ENCODE measurements at places on chromosomes 16 and 17.

GRCh38 chr17:48568499-48569239 lies 9.5 kb downstream of the HOXB4 start:
- DNase-seq: no peak

DNA sequence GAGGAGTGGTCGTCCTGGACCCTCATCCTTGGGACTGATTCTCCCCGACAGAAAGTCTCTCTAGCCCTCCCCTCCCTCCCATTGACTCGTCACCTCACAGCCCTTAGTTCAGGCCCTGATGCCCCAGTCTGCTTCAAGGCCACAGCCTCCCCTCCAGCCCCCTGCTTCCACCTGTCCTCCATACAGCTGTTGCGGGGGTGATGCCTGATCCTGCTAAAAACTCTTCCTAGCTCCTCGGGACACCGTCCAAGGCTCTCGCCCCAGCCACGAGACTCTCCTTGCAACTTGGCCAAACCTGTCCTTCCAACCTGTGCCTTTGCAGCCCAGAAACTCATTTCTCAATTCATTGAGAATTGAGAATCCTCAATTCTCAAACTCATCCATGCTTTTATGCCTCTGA lies 6.8 kb downstream of the STAC2 start:
- DNase-seq: no peak

GRCh38 chr16:17557480-17557879 lies 86.7 kb upstream of the XYLT1 start:
- DNase-seq: no peak

GRCh38 chr17:8055851-8056231 lies 17.0 kb downstream of the ALOX15B start:
- no peak for DNase-seq

GRCh38 chr16:11624205-11624604 lies 37.5 kb upstream of the LITAF start:
- no peak for DNase-seq

GRCh38 chr17:802901-803881 lies 21.0 kb downstream of the MRM3 start:
- no peak for DNase-seq

DNA sequence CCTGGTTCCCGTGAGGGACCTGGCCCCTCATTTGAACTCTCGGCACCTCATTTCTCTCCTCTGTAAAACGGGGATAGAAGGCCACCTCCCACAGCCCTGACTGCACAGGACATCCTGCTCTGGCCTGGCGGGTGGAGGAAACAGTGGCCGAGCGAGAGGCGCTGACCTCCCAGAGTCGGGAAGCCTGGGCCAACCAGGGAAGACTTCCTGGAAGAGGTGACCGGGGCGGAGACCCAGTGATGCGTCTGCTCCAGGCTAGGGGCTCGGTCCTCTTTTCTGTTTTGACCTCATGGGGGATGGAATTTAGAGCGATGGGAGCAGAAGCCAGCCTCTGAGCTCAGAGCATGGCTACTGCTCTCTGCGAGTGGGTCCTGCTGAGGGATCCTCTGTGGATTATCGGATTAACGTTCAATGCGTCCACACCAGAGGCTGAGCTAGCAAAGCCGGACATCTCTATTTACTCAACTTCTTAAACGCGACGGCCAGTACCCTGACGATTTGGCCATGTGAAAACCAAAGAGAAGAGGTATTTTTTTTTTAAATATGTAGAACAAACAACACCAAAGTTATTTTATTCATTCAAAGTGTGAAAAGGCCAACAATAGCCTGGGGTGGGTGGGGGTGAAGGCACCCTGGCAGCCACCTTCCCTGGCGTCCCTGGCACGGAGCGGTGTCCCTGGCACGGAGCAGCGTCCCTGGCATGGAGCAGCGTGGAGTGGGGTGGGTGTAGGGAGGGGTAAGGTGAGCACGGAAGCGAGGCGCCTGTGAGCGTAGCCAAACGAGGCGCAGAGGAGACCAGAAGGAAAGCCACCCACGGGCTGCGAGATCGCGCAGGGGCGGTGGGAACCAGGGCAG lies 9.2 kb upstream of the MSLN start:
- no peak for DNase-seq

DNA sequence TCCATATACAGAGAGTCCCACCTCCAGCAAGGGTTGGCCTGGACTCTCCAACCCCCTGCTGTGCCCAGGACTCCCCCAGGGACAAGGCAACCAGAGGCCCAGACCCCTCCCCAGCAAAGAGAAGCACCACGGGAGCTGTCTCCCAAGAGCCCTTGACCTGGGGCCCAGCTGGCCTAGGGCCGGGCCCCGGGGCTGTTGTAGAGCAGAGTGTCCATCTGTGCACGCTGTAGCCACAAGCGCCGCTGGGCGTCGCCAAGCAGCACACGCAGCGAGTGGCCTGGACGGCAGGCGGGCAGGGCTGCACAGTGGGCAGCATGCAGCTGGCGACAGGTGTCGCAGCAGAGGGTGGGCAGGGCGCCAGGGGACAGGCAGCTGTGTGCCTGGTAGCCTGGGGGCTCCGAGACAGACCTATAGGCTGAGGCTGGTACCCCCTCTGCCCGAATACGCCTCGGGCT lies 4.3 kb downstream of the SPATA2L start:
- no peak for DNase-seq

DNA sequence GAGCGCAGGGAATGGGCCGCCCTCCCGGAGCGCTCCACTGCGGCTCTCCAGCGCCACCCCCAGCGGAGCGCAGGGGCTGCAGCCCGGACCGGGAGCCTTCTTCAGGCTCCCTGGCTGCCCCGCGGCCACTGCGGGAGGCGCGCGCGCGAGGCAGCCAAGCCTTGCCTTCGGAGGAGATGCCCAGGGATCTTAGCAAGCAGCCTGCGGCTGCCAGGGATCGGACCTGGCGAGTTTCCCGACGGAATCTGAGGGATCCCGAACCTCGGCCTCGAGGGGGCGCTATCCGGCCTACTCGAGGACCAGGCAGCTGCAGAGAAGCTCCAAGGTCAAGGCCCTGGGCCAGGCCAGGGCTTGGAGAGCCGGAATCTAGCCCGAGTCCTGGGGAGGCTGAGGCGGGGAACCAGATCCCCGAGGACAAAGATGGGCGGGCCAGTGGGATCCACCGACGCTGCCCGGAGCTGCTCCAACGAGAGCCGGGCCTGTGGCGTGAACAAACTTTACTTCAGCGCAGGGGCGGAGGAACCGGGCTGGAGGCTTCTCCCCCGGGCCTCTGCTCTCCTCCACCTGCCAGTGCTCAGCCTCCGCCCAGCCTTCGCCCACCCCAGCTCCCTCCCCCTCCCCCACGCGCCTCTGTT lies at the start of gene IRX6:
Gene IRX6 (plus strand): TSS at position 567 of the 635 bp plus-strand sequence. CDS start 889 bp downstream, outside the sequence.
- no peak for DNase-seq

GRCh38 chr17:82613283-82614094 lies 34.8 kb downstream of the WDR45B start:
- no peak for DNase-seq

DNA sequence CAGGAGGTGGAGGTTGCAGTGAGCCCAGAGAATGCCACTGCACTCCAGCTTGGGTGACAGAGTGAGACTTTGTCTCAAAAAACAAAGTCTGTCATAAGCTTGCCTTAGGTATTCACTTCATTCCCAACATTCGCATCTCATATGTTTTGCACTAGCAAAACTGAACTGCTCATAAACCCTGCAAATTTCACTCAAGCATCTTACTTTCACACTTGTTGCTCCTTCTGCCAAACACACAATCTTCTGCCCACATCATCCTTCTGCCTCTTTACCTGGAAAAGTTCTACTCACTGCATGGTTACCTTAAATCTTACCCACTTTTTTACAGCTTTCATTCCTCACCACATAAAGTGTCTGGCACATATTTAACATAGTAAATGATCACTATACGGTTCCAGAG lies 152.5 kb downstream of the USP22 start:
- DNase-seq: no peak

DNA sequence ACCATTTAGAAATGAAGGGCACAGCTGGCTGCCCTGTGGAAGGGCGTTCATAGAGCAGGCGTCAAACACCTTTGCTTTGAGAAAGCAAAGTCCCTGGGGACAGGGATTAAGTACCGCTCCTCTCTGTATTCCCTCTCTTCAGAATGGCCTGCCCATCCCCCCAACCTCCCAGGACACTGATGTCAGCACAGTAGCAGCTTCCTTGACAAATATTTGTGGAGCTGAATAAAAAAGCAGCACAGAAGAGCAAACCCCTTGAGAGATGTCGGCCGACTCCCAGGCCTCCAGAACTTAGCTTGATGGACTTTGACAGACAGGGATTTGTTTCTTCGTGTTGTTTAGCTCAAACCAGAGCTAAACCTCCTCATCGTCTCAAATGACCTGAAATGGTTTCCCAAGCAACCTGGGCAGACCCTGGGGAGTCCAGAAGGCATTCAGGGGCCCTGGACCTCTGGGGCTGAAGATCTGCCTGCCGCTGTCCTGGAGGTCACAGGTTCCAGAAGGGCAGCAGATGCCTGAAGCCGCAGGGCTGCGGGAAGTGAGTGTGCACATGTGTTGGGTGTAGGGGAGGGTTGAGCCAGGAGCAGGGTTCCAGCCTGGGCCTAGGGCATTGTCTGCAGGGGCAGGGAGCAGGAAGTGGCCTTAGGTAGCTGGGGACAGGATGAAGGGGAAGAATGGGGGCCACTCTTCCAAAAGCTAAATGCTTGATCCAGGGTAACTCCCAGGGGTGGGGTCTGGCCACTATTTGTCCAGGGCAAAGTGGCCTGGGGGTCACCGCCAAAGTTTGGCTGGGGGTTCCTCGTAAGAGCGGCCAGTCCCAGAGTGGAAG lies 42.3 kb upstream of the NKD1 start:
- no peak for DNase-seq

DNA sequence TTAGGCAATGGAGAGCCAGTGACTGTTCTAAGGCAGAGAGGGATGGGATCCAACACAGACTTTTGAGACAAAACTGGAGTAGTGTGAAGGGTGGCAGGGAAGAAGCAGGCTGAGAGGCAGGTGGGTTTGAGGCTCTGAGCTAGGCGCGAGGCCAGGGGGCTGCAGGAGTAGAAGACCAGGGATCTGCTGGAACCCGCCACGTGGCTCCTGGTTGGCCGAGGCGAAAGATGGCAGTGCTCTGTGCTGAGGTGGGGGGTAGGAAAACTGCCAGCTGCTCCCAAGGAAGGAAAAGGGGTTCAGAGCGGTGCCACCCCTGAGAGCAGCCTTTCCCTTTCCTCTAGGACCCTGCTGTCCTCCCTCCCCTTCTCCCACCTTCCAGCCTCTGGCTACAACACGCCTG lies 5.6 kb downstream of the CD300LG start:
- DNase-seq: no peak

GRCh38 chr16:57284952-57285363 lies 486 bp upstream of the PLLP start:
- DNase-seq: no peak

GRCh38 chr17:54901230-54901822 lies 674 bp downstream of the TOM1L1 start:
- DNase-seq: no peak

- no peak for DNase-seq
Observed at GRCh38 chr16:11649276-11649675, 19.0 kb upstream of the SNN start.

DNA sequence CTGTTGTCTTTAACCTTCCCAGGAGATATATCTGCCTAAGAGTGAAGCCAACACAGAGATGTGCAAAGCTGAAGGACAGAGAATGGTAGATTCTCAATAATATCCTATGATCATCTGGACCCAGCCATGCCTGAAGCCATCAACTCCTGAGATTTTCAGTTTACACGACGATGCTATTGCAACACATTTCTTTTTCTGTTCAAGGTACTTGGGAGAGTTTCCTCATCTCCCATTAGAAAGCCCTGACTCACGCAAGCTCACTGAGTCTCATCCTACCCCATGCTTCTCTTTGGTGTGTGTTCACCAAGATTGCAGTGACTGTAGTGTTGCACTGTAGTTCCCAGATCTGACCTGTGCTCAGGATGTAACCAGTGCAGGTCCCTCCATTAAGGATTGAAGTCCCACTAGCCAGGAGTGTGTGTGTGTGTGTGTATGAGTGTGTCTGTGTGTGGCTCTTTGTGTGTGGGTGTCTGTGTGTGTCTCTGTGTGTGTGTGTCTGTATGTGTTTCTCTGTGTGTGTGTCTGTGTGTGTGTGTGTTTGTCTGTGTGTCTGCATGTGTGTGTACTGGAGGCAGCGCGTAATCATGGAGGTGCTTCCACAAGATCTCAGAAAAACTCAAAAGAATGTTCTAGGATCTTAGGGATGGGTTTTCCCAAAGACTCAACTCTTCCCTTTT lies 15.5 kb downstream of the CES1 start:
- DNase-seq: no peak

- no peak for DNase-seq
Observed at GRCh38 chr17:39635614-39636176, 1.2 kb upstream of the STARD3 start.

DNA sequence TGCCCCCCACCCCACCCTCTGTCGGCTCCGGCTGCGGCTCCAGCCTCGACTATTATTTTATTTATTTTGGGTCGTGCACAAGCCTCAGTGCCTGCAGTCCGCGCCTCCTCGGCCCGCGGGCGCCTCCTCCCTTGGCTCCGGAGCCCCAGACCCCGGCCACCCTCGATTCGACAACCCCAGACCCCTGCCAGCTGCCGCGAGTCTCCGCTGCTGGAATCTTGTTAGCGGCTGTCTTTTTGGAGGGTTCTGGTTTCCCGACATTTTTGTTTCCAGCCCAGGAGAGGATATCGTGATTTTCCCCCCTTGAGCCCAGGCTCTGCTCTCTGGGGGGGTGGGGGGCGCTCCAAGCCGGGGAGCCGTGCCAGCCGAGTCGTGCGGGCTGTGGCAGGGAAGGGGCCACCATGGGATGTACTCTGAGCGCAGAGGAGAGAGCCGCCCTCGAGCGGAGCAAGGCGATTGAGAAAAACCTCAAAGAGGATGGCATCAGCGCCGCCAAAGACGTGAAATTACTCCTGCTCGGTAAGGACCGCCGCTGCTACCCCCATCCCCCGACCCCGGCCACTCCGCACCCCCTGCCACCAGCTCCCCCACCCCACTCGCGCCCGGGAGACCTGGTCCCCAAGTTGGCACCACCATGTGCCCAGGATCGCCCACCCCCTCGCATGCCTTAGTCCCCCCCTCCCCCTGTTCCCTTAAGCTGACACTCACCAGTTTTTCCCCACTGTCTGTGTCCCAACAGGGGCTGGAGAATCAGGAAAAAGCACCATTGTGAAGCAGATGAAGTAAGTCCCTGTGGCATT lies 746 bp downstream of the GNAO1 start:
- DNase-seq: no peak

DNA sequence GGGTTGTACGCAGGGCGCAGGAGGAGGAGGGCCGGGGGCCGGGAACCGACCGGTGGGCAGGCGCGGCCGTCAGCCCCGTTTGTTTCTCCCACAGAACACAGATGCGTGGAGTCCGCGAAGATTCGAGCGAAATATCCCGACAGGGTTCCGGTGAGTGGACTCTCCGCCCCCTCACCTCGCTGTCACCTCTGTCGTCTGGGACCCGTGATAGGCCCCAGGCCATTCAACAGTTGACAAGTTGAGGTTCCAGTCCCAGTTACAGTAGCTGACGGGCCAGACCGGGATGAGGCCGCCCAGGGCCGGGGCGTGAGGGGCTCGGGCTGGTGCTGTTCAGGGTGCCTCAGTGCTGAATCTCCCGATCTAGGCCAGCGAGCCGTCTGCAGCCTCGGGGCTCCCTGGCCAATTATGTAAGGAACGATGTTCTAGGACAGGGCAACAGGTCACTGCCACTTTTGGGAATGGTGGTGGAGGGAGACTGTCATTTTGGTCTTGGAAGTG lies 628 bp downstream of the GABARAPL2 start:
- no peak for DNase-seq

GRCh38 chr16:84355149-84355548 lies 13.2 kb upstream of the ATP2C2 start:
- DNase-seq: no peak

Data from amygdala (tissue), 56 donors.